ENCODE measurements at places on chromosomes 3 and 15.
A peak's percentile ranks its signal among the peaks of the same experiment; 100 is the strongest.

DNA sequence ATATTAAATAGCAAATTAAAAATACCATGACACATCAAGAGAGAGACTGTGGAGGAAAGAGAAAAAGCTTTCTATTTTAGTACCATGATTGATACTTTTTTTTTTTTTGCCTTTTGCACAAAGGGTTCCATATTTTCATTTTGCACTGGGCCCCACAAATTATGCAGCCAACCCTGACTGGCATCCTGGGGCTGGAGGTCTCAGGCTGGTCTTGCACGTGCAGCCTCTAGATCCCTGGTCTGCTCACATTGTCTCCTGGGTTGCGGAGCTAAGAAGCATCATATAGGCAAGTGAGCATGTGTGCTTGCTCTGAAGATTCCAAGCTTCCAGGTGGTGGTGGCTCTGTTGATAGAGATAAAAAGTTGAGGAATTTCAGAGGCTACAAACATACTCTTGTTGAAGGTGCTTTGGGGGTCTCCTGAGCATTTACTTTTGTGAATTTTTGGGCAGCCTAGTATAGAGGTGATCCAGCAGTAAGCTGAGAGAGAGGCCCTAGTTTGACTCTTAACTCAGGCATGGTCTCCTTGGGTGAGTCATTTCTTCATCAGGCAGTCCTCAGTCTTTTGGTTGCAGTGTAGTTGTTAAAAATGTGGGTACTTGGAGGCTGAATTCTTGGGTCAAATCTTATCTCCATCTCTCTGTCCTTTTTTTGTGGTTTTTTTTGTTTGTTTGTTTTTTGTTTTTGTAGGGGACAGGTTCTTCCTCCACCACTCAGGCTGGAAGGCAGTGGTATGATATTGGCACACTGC is 31.3 kb downstream of the SMAD3 start:
- no peak for DNase-seq

- no peak for DNase-seq
Measured at GRCh38 chr3:198112031-198112430, 152.0 kb downstream of the LMLN start.

DNA sequence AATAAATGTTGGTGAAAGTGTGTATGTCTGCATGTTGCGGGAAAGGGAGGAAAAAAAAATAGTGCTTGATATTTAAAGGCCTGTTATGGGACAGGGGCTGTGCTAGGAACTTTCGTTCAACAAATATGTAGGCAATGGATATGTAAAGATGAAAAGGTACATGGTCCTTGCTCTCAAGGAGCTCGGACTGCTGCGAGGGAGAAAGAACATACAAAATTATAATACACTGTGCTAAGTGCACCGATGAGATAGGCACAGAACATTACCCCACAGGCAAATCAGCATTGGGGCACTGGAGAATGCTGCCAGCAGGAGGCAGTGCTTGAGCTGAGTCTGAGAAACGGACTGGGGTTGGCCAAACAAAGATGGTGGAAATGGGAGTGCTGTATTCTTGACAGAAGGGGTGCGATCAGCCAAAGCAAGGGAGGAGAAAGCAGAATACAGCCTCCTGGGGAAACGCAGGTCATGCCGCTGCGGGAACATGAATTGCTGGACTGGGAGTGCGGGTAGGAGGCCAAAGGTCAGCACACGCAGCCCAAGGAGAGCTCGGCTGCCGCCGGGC is 649 bp downstream of the C15orf40 start:
- DNase-seq, result peak; percentile 64

DNA sequence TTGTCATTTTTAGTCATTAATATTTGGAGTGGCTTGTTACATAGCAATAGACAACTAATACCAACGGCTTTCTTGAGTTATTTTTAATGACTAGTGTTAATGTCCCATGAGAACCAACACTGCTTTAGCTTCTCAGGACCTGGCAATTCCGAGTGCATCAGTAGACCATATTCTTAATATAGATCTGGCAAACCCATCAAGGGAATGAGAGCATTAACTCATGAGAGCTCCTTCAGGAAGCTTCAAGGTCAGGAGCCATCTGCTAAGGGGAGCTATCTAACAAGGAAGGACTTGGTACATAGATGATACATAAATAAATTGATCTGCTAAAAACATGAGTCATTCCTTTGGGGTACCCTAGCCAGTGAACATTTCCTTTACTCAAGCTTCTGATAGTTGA is 122.6 kb upstream of the EPHA3 start:
- no peak for DNase-seq

DNA sequence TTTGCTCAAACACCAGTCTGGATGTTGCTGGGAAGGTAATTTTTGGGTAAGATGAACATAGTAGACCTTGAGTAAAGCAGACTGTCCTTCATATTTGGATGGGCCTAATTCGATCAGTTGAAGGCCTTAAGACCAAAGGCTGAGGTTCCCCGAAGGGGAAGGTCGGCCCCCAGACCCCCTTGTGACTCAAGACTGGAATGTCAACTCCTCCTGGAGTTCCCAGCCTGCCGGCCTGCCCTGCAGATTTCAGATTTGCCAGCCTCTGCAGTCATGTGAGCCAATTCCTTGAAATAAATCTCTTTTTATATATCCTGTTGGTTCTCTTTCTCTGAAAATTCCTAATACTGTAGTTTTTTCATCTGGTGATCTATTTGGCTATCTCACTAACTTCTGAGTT is 146.5 kb downstream of the APBA2 start:
- DNase-seq, result no peak

DNA sequence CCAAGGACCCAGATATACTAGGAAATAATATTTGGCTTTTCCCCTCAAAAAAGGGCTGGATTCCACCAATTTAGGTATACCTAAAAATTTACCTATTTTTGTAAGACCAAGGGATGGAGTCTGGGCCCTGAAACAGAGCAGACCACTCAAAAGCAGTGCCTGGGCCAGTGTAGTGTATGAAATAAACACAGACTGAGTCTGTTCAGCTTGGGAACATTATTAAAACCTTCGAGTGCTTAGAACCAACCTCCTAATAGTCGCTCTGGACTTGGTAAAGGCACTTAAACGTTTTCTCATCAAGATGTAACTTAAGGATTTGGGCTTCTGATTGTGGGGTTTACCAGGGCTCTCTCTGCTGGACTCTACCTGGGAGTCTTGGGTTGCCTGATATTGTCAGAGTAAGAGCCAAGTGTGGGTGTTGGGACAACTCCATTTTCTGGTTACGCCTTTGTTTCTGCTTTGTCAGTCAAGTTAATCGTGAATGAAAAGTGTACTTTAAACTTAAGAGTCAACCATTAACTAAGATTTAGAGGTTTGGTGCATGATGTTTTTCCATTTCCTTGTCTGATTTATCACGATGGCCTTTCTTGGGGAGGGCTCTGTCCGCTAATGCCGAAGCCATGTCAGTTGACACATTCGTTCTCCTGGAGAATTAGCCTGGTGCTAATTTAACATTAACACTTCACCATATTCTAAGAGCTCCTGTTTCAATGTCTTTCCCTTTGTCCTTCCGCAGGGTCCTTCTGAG is 221.0 kb upstream of the TPM1 start:
- DNase-seq, result no peak

DNA sequence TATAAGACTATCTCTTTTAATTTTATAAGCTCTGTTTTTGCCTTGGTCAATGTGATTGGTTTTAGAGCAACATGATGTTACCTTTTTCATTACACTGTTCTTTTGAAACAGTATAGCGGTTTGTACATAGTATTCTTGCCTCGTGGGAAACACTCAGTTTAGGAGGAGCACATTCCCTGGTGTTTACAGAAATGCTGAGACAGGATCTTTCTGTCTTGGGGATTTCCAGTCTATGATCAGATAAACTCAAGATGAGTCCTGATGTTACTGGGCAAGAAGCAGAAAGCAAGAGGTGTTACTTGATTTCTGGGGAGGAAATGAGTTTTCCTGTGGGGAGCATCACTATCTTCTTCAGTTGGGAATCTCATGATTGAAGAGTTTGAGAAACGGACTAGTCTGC is 2.5 kb downstream of the TMEM266 start:
- no peak for DNase-seq

GRCh38 chr3:195384952-195385351 is 57.9 kb downstream of the ACAP2 start:
- no peak for DNase-seq

GRCh38 chr15:66563126-66563525 is 2.7 kb downstream of the LCTL start:
- DNase-seq, result no peak

DNA sequence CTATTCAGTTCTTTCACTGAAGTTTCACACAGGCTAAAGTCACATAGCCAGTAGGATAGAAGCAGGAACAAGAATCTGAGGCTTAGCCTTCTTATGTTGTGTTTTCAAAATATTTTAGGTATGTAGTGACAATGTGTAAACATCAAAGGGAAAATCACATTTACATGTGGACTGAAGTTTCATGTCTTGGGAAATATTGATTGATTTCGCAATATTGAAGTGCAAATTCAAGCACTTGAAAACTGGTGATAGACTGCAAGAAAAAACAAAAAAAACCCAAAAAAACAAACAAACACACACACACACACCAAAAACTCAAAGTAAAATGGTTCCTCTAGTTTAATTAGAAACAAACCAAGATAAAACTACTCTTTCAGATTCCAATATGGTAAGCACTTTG is 773.3 kb downstream of the PDCD6IP start:
- DNase-seq, result no peak

- no peak for DNase-seq
Measured at GRCh38 chr15:53328341-53328740, 431.1 kb downstream of the WDR72 start.

- no peak for DNase-seq
Measured at GRCh38 chr3:195197765-195198425, 73.1 kb downstream of the XXYLT1 start.

- no peak for DNase-seq
Measured at GRCh38 chr3:172622916-172623700, 87.8 kb downstream of the NCEH1 start.

DNA sequence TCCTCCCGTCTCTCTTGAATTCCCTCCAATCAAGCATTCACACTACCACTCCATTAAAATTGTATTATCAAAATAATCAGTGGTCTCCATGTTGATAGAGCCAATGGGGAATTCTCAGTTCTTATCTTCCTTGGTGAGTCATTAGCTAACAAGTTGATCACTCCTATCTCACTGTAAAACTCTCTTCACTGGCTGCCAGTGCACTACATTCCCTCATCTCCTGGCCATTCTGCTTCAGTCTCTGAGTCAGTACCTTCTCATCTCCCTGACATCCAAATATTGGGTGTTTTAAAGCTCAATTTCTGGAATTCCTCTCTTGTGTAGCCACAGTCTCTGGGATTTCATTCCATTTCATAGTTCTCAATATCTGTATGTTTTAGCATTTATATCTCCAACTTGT is 175.2 kb downstream of the ALDH1A2 start:
- DNase-seq, result no peak
